ENCODE measurements at places on chromosomes 2 and 18. TPM values are rescaled to one million over a fixed set of nuclear protein-coding genes. Genes with fewer than 3 reads are reported as not detected.
A peak's percentile ranks its signal among the peaks of the same experiment; 100 is the strongest.

DNA sequence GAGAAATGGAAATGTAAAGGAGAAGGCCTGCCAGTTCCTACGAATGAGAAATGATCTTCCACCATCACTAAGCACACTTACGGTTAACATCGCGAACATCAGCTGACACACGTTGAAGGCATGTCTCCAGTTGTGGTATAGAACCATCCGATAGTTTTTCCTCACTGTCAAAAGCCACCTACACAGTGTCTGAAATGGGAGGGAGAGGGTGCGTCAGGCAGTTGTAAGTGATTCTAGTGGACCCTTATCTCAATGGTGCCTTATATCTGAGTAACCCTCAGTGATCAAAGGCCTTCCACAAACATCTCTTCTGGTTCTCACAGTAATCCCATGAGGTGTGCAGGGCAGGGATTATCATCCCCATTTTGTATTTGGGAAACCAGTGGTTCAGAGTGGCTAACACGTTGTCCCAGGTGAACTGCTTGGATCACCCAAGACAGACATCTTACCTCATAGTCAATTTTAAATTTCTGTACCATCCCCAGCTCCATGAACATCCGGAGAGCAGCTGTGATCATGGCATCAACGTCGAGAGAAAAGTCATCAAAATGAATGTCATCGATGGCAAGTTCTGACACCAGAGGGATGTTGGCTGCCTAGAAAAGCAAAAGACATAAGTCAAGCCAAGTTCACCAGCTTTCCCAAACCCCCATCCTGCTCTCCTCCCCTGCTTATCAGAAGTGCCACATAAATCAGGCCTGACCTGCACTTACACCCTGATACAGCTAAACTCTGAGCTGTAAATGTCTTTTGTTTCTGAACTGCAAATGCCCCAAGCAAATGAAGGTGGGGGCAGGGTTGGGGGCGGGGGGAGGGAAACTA lies 335.2 kb downstream of the AGPS start:
- peak; percentile 83 for DNase-seq

DNA sequence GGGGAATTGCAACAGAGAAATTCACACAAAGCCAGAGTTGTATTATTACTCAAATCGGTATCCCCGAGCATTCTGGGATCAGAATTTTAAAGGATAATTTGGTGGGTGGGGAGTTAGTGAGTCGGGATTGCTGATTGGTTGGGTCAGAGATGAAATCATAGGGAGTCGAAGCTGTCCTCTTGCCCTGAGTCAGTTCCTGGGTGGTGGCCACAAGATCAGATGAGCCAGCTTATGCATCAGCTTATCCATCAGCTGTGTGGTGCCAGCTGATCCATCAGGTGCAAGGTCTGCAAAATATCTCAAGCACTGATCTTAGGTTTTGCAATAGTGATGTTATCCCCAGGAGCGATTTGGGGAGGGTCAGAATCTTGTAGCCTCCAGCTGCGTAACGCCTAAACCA lies 34.3 kb upstream of the ITM2C start:
- DNase-seq: no peak

DNA sequence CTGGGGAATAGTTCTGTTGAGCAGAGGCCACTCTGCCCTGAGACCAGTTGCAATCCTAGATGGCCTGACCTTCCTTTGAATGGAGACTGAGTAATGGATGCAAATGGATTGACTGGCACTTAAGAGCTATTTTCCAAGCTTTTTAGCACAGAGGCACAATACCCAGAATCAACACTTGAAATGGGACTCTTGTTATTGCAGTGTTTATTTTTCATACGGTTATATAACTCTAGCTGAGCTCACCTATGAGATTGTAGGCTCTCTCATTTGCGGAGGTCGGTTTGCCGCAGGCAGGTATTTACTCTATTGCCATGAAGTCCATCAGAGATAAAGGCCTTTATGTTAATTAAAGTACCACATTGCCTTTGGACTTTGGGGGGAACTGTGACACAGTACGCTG lies 422.3 kb upstream of the CELF4 start:
- no peak for DNase-seq

DNA sequence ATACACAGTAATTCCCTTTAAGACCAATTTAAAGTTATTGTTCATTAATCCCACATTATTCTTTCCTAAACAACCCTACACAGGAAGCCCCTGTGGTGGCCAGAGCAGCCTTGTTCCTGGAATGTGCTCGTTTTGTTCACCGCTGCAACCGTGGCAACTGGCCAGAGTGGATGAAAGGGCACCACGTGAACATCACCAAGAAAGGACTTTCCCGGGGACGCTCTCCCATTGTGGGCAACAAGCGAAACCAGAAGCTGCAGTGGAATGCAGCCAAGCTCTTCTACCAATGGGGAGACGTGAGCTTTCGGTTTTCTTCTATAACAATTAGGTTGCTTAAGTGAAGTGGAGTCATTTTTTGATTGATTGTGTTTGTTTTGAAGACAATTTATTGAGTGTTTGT lies 101.0 kb downstream of the UNC80 start:
- no peak for DNase-seq

DNA sequence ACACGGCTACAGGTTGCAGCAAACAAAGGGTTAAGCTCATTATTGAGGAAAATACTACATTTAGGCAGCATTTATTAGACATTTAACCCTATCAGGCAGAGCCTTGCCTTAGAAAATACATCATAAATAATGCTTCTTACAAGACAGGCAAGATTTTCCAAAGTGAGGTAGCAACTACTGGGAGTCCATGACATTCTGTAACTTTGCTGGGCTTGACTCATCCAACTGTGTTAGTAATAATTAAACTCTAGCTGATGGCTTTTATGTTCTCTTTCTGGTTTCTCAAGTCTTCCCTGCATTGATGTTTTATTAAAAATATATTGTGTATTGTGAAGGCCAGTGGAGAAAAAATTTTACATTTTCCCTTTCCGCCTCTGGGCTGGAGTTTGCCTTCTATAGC lies 291.3 kb downstream of the AFF3 start:
- no peak for DNase-seq

DNA sequence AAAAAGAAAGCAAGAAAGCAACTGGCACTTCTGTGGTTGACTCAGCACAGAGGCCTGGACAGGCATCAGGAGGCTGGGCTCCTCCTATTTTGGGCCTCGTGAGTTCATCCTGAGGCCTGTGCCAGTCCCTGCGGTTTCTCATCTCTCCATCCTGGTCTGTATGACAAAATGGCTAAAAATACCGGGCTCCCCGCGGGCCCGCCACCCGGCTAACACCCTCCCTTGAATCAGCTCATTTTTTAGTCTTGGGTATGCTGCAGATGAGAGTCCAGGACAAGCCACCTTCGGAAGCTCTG lies 62.3 kb upstream of the YWHAQ start:
- no peak for DNase-seq

IL1RL2 gene
- total RNA-seq: not detected
